ENCODE measurements at places on chromosomes 6 and 20.

GRCh38 chr20:33531047-33531877 is 41.4 kb downstream of the CBFA2T2 start:
- DNase-seq = peak; percentile 19

GRCh38 chr20:2385026-2385425 is 4.3 kb downstream of the TGM6 start:
- no peak for DNase-seq

- no peak for DNase-seq
Observed at GRCh38 chr6:121535777-121536176, 100.3 kb downstream of the GJA1 start.

- no peak for DNase-seq
Observed at GRCh38 chr6:162666246-162666645, 61.3 kb downstream of the PRKN start.

DNA sequence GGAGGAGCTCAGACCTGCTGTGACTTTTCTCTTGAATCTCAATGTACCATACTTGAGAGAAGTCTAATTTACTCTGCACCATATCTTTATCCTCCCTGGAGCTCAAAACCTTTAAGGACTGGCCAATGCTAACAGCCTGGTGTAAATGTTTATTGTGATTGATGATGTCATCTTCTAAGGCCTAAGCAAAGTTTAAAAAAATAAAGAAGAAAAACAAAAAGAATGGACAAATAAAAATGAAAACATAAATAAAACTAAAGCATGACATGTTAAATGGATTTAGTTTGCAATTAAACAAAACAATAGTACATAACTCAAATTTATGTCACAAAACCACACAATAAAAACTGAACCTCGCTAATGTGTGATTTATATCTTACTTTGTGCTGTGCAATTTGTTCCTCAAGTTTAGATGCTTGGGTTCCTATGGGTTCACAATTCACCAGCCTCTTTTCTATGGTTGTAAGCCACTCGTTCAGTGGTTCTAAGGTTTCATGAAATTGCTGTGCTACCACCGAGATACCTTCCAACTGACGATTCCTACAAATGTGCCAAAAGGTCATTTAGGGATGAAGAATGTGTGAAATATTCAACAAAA is 113.0 kb downstream of the DST start:
- peak; percentile 20 for DNase-seq

DNA sequence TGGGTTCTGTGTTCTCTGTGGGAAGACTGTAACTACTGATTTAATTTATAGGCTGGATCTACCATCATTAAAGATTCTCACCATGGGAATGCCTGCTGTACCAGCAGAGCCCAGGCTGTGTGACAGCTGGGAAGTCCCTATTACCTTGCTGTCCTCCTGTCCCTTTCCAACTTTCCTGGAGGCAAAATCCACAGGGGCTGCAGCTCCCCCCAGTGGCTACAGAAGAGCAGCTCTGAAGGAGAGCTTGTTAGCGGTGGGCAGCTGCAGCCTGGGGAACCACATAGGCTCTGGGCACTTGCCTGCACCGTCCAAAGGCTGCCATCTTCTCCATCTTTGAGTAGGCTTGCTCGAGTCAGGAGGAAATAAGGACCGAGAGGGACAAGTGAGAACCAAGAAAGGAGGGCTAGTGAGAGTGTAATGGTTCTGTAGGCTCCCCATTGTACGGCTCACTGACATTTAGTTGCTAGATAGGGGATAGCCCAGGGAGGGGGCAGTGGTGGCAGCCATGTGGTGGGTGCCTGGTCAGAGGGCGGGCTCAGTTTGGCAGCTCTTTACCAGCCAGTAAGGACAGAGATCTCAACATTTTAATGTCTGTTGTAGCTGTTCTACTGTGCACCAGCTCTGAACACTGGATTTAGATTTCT is 155.1 kb upstream of the MLIP start:
- DNase-seq = peak; percentile 63

- peak; percentile 24 for DNase-seq
Observed at GRCh38 chr6:139567095-139567494, 192.6 kb upstream of the CITED2 start.

GRCh38 chr6:27111743-27112142 is 135.8 kb upstream of the PRSS16 start:
- DNase-seq = no peak

- DNase-seq = no peak
Observed at GRCh38 chr20:34495307-34495706, 20.9 kb upstream of the DYNLRB1 start.

DNA sequence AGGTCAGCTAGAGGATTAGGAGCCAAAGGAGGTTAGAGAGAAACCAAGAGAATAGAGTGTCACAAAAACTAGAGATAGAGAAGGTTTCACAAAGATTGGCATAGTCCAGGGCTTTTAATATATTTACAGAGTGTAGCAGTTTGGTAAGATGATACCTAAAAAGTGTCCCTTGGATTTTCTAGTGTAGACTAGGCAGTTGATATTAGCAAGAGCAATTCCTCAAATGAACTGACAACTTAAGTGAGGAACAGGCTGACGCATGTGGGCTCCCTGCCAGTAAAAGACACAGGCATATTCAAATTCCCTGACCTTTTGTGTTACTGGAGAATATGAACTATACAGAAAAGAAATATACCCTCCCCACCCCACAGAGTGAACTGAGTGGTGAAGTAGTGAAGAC is 40.1 kb downstream of the VTA1 start:
- DNase-seq = peak; percentile 71

- DNase-seq = no peak
Observed at GRCh38 chr6:116329156-116329555, 41.6 kb upstream of the DSE start.

GRCh38 chr20:37574199-37574890 is 46.7 kb upstream of the BLCAP start:
- peak; percentile 19 for DNase-seq

GRCh38 chr20:33736962-33737361 is 5.2 kb downstream of the ZNF341 start:
- no peak for DNase-seq

DNA sequence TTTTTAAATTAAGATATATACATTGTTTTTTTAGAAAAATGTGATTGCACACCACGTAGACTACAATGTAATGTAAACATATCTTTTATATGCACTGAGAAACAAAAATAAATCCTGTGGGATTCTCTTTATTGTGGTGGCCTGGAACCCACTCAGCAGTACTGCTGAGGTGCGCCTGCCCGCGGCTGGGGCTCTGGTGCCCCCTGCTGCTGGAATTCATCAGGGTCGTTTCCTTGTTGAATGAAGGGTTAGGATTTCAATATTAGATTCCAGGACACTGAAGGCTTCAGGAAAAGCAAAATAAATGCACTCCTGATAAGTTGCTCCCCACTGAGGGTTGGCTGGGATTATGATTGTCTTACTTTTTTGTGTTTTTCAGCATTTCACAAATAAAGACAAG is 175.8 kb upstream of the GGTLC1 start:
- DNase-seq = no peak

- no peak for DNase-seq
Observed at GRCh38 chr6:165245701-165246100, 63.7 kb downstream of the C6orf118 start.

- DNase-seq = no peak
Observed at GRCh38 chr6:69129046-69129445, 494.0 kb downstream of the ADGRB3 start.

DNA sequence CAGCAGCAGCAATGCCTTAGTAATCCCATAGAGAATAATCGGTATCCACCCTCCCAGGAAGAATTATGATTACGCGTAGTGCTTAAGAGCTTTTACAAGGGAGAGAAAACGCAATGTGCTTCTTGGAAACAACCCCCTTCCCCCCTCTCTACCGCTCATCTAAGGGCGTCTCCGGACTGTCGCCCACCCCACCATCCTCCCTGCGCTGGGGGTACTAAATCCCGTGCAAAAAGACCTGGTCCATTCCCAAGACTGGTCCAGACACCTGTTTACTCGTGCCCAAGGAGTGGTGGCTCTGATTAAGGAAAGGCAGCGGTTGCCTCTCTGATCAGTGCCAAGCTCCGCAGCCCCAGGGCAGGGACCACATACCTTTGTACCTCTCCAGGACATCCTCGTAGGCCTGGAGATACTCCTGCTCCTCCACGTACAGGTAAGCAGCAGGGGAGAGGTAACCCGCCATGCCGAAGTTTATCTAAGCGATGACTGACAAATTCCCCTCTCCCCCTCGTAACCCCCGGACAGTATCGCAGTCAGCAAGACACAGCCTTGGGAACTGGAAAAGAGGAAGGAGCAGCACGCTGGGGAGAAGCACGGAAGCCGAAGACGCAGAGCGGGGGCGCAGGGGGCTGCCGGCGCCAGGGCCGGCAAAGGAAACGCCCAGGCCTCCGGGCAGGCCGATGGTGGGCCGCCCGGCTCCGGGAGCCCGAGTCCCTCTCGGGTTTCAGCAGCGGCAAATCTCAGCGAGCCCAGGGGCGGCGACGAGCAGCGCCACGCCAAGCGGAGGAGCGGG is 112.0 kb upstream of the BEND6 start:
- peak; percentile 66 for DNase-seq

DNA sequence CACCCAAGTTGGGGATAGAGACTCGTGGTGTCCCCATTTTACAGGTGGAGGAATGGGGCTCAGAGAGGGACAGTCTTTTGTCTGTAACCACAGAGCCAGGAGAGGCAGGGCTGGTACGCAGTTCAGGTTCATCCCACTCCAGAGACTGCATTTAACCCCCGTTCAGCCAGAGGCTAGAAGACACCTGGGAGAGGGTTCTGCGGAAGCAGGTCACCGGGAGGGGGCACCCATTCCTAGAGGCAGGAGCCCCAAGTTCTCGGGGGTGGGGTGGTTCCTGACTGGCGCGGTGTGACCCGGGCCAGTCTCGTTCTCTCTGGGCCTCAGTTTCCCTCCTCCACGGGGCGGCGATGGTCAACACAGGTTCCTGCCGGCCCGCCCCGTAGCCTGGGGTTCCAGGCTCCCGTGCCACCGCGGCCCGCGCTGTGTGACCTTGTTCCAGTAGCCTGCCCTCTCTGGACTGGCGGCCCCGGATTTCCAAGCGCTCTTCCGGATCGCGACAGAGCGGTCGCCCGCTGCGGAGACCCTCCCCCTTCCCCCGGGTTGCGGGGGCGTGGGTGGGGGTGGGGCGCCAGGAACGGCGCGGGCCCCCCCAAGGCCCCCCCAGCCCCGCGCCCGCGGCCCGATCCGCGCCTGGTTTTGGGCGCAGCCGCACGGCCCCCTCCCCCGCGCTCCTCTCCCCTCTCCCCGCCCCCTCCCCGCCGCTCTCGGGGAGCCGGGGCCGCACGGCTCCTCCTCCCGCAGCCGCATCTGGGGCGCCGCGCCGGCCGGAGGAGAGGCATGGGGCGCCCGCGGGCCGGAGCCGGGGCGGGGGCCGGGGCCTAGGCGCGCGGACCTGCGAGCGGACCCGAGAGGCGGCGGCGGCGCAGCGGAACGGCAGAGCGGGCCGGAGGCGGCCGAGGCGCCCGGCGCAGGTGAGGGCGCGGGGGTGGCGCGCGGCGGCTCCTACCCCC is at the start of gene DLGAP4:
Gene DLGAP4 (plus strand): TSS at position 738 of the 950 bp plus-strand sequence. CDS start 125,379 bp downstream, outside the sequence.
- no peak for DNase-seq

DNA sequence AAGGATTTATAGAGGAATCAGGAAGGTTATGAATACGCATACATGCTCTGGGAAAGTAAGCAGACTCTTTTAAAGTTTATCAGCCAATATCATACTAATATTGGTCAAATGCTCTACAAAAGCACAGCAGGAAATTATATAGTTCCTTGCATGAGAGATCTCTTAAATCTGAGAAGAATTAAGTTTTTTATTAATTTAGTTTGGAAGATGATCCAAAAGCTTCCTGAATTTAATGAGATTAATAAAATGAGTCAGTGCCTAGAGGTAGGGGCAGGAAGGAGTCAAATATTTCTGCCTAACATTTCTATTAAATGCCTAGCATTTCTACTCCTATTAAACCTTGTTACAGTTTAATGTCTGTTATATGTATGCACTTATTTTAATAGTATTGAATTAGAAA is 1608.2 kb downstream of the GRIK2 start:
- DNase-seq = no peak

GRCh38 chr6:83878902-83879644 is 19.6 kb downstream of the CYB5R4 start:
- DNase-seq = no peak

GRCh38 chr20:56391596-56392131 is 351 bp downstream of the AURKA start:
- DNase-seq = no peak

GRCh38 chr6:116096979-116097816 is 3.5 kb upstream of the NT5DC1 start:
- DNase-seq = peak; percentile 38

DNA sequence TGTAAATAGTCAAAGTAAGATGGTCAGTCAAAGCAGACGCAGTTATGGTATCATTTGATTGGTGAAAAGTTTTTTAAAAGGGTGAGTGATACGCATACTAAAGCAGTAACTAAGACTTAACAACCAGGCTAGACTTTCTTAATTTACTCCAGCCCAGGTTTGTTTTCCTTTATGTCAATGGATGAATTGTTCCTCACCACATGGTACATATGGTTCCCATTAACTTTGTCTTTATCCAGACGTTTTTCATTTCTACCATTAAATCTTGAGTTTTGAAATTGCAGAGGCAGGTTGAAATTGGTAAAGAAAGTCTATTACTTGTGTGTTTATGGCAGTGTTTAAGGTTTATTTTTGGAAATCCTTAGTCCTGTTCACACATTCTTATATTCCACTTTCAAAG is 98.5 kb upstream of the SCGN start:
- DNase-seq = peak; percentile 64

DNA sequence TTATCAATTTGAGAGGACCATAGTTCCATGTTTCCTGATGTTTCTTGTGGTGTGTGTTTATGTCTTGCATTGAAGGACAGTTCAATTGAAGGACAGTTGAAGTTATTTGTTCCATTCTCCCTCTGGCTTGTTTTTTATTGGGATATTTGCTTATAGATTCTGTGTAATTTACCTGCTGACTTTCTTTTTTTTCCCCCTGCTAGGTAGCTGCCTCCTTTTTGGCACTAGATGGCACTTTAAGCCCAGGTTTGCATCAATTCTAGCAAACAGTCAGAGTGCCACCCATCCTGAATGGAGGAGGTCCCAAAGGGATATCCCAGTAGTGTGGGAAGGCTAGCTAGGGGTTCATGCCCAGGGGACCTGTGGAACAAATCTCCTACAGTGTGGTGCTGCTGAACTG is 78.1 kb downstream of the CFAP61 start:
- DNase-seq = peak; percentile 5

- DNase-seq = no peak
Observed at GRCh38 chr20:57263801-57264792, 2.3 kb downstream of the BMP7 start.

GRCh38 chr6:80003826-80004172 is 650 bp upstream of the TTK start:
- no peak for DNase-seq

- peak; percentile 38 for DNase-seq
Observed at GRCh38 chr20:17735959-17736621, 36.3 kb downstream of the BANF2 start.

GRCh38 chr6:23951691-23952090 is 174.3 kb upstream of the NRSN1 start:
- DNase-seq = no peak

DNA sequence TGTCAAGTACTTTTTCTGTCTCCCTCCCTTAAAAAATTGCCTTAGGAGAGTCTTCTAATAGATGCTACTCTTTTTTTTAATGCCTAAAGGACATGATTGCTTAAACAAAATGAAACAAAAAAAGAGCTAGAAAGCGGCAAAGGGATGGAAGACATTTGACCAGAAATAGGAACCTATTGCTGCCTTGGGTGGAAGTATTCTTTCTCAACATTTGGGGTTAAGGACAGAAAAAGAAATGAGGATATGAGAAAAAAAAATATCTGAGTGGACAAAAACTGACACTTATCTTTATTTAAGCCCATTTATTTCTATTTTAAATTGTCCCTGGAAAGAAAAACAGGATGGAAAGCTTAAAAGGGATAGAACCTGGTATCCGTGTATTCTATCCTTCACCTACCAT is 664.9 kb upstream of the CITED2 start:
- no peak for DNase-seq

All from fibroblast of mammary gland (primary cell).